Natural killer cell treated with Interleukin-12 subunit alpha and Interleukin-12 subunit beta and Interleukin-15 and Interleukin-18, amount 100 ng/mL, for 72 hours (primary cell): ENCODE measurements at places on chromosomes 1 and 21. TPM values are rescaled to one million over a fixed set of nuclear protein-coding genes. Genes with fewer than 3 reads are reported as not detected.

DNASE2B gene
- total RNA-seq, result not detected

PIGC gene
- total RNA-seq, result 22.4 TPM

GBP7 gene
- not detected for total RNA-seq

PRDM2 gene
- 80.1 TPM for total RNA-seq

PLEKHN1 gene
- total RNA-seq, result 1.4 TPM

PTPRC gene
- total RNA-seq, result 761 TPM

COP1 gene
- 53.3 TPM for total RNA-seq

GPA33 gene
- not detected for total RNA-seq

UCHL5 gene
- total RNA-seq, result 76.8 TPM

CNIH3 gene
- 1.5 TPM for total RNA-seq

MAP1LC3C gene
- total RNA-seq, result not detected

FMO5 gene
- total RNA-seq, result not detected

SLFNL1 gene
- total RNA-seq, result 0.14 TPM

IL10RB gene
- 19.9 TPM for total RNA-seq

CELA2A gene
- total RNA-seq, result not detected

BGLAP gene
- 2.3 TPM for total RNA-seq

GOLT1A gene
- not detected for total RNA-seq

AGBL4 gene
- 0.19 TPM for total RNA-seq

FAM229A gene
- total RNA-seq, result 13.4 TPM

PLEKHA6 gene
- 0.17 TPM for total RNA-seq

CLCNKA gene
- 0.24 TPM for total RNA-seq

TMEM52 gene
- 0.43 TPM for total RNA-seq

OLFML2B gene
- total RNA-seq, result not detected

WNT2B gene
- 0.86 TPM for total RNA-seq

SLC16A4 gene
- 0.48 TPM for total RNA-seq

SLC1A7 gene
- 0.29 TPM for total RNA-seq

CD5L gene
- not detected for total RNA-seq

UBQLN4 gene
- 51.4 TPM for total RNA-seq

LCK gene
- total RNA-seq, result 66.4 TPM

KRTAP12-2 gene
- total RNA-seq, result not detected

RHD gene
- not detected for total RNA-seq

RBBP5 gene
- total RNA-seq, result 24.7 TPM

GCSAML gene
- total RNA-seq, result 0.57 TPM

OR2G3 gene
- not detected for total RNA-seq

ACTL8 gene
- total RNA-seq, result not detected

BTBD8 gene
- total RNA-seq, result 0.67 TPM

LGR6 gene
- total RNA-seq, result 5.8 TPM

NR0B2 gene
- not detected for total RNA-seq

TPTE gene
- total RNA-seq, result not detected

HOOK1 gene
- total RNA-seq, result 2.6 TPM

ARHGEF16 gene
- total RNA-seq, result not detected

OR2T34 gene
- total RNA-seq, result not detected

NBPF6 gene
- 0.22 TPM for total RNA-seq
